ENCODE measurements at places on chromosomes 7 and 10. TPM values are rescaled to one million over a fixed set of nuclear protein-coding genes. Genes with fewer than 3 reads are reported as not detected.
A peak's percentile ranks its signal among the peaks of the same experiment; 100 is the strongest.

GRCh38 chr7:73823873-73824592 lies 6.8 kb upstream of the CLDN4 start:
- DNase-seq: no peak

DNA sequence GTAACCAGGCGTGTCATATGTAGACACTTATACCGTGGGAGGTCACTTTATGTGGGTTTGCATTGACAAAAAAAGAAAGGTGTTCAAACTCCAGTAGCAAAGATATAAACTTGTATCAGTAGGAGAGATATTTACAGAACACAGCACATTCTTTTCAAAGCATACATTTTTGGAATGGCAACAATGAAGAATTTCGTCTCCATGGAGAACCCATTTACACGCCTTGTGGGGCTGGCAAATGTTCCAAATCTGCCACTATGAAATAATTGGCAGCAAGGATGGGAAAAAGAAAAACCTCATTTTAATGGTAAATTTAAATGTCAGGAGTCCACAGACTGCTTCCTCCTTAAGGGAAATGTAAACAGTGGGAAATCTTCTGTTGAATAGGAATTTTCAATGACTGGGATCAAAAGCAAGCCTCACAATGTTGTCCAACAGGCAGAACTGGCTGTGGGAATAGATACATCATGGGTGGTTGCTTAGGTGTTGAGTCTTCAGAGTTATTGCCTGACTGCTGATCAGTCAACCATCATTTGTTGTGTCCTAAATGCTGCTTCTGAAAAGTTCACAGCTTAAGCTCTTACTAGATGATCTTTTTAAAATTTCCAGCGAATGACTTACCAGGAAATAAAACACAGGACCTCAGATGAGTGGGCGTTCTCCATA lies 256.6 kb upstream of the SEMA3C start:
- DNase-seq: no peak

GRCh38 chr10:112375721-112376395 lies 1.9 kb downstream of the ACSL5 start:
- DNase-seq: peak; percentile 77

DNA sequence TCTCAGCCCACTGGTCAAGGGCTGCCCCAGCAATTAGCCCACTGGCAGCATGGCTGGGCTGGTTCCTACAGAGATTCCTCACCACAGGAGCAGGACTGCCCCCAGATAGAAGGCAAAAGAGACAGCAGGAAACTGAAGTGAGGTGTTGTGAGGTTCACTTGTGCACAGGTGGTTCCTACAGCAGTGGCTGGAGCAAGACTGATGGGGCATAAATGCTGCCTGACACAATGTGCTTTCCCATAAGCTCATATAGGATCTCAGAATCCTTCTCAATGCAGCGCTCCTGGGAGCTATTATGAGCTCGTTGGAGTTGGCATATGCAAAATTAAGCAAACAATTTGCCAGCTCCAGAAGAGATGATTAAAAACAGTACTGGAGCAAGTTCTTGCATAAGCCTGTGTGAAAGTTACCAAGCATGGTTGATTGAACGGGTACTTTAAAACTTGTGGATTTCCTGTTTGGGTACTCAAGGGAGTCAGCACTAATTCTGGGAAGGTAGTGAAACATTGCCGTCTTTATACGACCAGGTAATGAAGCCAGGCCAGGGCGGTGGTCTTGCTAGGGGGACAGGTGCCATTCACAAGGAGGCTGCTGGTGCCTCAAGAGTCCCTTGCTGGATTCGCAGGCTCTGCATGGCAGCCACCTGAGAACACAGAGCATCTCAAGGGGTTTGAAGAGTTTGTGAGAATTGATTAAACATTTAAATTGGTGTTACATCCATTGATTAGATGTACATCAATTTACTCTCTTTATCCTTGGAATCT lies 20.3 kb upstream of the PRKCQ start:
- DNase-seq: no peak

GRCh38 chr10:36583690-36584089 lies 541.7 kb upstream of the ANKRD30A start:
- no peak for DNase-seq

GRCh38 chr7:24587853-24588252 lies 14.6 kb downstream of the PALS2 start:
- DNase-seq: no peak

GRCh38 chr7:124071843-124072242 lies 39.0 kb upstream of the TMEM229A start:
- DNase-seq: no peak

GRCh38 chr10:113059371-113059780 lies 109.3 kb downstream of the TCF7L2 start:
- DNase-seq: peak; percentile 63

DNA sequence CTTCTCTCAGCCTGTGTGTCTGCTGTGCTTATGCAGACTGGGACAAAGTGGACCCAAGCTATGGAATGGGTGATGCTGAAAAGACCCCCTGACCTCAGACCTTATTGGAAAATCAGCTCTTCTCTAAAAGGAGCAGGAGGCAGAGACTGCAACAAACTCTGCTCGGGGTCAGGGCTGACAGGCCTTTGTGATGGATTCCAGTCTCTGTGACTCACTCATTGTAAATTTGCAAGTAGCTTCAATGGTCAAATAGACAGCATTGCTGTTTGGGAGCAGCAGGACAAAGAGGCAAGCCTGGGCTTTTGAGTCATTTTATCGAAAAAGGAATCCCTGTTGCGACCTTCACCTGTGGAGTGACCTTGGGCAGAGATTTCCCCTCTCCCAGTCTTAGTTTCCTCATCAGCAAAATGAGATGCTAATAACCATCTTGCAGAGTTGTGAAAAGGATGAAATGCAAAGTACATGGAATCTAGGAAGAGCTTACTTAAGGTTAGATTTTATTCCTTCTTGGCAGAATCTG lies 26.1 kb upstream of the GPR26 start:
- no peak for DNase-seq

- DNase-seq: no peak
These were observed 26.2 kb downstream of the PAPOLB start for GRCh38 chr7:4835398-4836205.

Gene CCDC3
- total RNA-seq: 23.9 TPM

Gene ORC5
- 16.1 TPM for total RNA-seq

Gene BAG3
- 31.9 TPM for total RNA-seq

Gene CHAT
- not detected for total RNA-seq

Gene COBL
- 7.6 TPM for total RNA-seq
